ENCODE measurements at places on chromosomes 12 and 14.

DNA sequence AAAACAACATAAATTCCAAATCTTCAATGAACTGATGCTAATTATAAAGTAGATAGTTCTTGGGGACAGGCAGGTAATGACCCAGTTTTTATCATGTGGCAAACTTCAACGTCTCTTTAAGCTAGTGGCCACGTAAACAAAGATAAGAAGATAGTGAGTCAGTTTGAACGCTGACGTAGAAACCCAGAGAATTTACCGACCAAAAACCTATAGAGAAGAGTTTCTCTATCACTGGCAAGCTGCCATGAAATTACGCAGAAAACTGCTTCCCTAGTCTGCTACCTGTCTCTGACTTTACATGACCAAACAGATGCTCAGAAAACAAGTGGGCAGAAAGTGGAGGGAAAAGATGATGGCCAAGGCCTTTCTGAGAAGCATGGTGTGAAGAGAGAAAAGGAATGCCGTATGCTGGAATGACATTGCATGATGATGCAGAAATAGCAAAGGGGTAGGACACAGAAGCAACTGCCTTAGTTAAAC is 136.3 kb downstream of the ITPR2 start:
- no peak for DNase-seq

DNA sequence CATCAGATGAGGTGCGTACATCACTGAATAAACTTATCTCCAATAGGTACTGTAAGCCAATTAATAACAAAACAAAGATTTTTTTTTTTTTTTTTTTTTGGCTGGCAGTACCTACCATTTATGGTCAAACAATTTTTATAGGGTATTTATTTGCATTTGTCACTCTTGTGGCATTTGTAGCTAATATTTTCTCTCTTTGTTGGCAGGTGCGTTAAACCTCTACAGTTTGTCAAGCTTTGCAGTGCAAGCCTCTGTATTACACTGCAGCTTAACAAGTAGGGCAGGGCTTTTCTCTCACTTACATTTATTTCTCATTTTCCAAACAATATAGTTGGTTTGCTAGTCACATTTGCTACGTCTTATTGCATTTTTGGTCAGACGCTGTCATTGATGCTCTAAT is 12.3 kb downstream of the PRPF39 start:
- DNase-seq = no peak

GRCh38 chr12:58086930-58087329 is 145.6 kb downstream of the ATP23 start:
- DNase-seq = no peak

DNA sequence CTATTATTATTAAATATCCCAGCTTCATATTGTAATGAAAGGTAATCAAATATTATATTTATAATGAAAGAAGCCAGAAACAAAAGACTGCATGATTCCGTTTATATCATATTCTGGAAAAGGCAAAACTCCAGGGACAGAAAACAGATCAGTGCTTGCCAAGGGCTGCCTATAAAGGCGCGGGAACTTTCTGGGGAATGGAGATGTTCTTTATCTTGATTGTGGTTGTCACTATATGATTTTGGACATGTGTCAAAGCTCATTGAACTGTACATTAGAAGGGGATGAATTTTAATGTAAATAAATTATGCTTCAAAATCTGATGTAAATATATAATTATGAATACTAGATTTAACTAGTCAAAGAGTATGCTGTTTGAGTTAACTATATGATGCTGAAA is 115.4 kb upstream of the KRAS start:
- no peak for DNase-seq

DNA sequence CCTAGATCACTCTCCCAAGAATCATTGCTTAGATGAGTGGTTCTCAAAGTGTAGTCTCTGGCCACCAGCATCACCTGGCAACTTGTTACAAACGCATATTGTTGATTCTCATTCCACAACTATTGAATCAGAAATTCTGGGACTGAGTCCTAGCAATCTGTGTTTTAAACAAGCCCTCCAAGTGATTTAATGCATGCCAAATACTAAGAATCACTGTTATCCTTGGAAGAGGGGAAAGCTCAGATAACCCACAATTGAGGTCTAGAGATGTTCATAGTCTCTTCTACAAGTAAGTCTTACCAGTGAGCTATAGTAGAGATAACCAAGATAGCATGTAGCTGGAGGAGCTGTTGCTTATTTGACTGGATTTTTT is 666.6 kb downstream of the DIO2 start:
- no peak for DNase-seq

DNA sequence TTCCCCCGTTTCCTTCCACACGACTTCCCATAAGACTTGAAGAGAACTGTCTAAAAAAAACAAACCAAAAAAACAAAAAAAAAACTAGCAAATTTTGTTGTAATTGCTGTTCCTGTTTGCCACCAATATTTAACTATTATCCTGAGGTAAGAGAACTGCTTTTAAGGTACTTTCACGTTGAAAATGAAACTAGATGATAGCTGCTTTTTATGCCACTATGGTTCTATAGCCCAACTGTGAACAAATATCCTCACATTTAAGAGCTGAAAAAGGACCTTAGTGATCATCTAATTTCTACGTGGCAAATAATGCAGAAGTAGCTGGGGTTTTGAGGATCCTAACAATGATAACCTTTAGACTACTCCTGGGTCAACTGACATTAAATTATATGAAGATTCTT is 98.6 kb downstream of the TAOK3 start:
- no peak for DNase-seq

DNA sequence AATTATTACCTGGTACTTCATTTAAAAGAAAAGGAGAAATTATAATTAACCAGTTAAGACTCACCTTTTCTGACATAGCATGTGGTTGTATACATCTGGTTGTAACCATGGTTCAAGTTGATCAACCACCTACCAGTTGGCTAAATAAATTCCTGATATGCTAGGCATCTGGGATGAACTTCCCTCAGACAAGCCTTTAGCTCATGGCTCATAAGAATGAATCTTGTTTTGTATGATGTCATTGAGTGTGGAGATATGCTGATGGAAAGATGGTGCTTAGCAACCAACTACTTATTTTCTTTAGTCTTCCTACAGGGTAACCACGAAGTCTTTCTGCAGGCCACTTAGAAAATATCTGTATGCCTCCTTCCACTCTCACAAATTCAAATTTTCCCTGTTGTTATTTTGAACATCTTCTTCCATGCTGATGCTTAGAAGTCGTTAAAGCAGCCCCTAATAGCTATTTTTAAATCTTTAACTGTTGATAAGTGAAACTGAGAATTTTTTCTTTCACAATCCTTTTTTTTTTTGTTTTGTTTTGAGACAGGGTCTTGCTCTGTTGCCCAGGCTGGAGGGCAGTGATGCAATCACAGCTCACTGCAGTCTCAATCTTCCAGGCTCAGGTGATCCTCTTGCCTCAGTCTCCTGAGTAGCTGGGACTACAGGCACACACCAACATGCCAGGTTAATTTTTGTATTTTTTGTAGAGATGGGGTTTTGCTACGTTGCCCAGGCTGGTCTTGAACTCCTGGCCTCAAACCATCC is 51.9 kb upstream of the PTHLH start:
- no peak for DNase-seq

GRCh38 chr12:131348646-131349045 is 362.2 kb upstream of the SFSWAP start:
- DNase-seq = no peak

DNA sequence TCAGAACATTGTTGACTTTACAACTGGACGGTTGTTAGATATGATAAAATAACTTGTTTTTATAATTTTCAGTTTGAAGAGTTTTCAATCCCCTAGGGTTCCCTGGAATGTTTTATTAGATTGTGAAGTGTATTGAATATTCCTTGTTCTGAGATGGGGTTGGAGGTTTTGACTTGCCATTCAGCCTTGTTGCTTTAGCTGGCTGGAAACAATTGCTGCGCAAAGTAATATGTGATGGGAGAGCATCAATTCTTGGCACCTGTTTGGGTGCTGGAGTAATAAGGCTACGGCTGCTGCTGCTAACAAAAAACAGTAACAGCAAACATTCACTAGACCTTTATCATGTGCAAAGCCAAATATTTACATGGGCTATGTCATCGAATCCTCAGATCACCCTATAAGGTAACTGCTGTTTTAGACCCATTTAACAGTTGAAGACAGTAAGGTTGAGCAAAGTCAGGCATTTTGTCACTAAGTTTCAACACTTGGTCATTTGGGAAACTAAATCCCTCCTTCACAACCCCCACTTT is 241.0 kb upstream of the TBX3 start:
- DNase-seq = no peak

DNA sequence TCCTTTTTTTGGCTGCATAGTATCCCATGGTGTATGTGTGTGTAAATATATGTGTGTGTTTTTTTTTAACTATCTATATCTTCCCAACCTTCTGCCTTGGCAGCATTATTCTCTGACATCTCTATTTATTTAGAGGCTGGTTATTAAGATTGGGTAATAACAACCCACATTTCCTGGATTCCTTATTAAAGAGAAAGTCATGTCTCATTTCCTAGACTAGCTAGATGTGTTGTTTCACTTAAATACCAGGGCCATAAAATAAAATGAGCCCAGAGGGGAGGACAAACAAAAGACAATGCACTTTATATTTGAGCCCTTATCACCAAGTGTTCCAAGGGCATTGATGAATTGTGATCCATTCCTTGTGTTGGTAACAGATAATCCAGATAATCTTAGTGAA is 169.1 kb downstream of the SLC5A8 start:
- DNase-seq = no peak

DNA sequence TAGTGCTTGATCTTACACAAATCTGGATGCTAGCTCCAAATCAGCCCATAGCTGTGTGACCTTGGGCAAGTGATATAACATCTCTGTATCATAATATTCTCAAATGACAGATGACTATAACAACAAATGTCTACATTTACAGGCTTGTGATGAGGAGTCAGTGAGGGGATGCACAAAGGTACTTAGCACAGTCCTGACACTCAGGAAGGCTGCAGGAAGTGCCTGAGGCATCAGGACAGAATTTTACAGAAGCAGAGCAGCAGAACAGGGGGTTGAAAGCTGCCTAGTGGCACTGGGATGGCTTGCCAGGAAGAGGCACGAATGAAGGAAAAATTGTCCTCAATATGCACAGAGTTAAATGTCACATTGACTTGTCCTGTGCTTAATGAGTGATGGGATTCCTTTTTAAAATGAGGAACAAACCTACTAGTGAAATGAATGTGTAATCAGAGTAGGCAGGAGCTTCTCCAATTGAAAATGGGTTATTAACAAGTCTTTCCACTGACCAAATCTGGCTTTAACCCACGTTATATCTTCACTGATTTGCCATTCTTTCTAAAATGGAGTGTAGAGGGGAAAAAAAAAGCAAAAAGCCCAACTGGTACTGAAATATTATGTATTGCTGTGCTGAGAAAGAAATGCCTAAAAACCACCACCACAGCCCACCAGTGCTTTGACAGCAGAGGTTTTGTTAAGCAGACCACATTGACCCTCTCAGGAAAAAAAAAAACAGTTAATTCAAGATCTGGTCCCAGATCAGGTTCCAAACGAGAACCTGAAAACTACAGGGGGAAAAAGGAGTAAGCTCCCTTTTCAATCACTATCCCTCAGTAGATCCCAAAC is 11.6 kb downstream of the BTG1 start:
- no peak for DNase-seq

- DNase-seq = no peak
Observed at GRCh38 chr12:724194-724855, 28.1 kb upstream of the WNK1 start.

- DNase-seq = no peak
Observed at GRCh38 chr14:52339262-52339661, 25.1 kb downstream of the PTGER2 start.

DNA sequence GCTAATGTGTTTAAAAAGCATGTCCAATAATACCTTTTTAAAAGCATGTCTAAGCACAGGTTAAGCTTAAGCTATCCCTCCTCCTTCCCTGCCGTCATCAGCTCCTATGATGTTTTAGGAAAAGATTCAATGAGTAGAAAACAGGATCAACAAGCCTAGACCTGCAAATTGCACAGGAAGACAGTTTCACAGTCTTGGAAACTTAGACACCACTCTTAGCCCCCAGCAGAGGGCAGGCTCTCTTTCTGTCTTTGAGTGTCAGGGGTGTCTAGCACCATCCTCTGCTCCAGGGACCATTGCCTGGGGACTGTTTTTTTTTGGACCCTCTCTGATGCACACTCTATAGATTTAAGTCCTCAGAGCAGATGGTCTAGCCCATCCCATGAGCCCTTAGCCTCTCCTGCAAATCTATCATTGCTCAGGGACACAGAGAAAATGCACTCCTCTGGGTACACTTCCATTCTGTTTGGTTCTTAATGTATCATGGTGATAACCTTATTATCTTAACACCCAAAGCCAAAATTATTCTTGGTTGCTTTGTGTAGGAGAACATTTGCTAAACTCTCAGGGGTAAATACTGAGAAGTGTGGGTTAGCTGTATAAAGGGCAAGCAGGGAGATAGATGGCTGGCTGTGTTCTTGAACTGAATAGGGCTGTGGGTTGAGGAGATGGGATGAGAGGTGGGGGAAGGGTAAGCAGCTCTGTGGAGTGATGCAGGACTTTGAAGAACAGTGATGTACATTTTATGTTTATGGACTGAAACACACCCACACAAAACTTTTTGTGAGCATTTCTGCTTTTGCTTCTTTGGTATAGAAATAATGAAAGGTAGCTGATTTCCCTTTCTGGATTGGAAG is 259.9 kb upstream of the DDHD1 start:
- DNase-seq = no peak

DNA sequence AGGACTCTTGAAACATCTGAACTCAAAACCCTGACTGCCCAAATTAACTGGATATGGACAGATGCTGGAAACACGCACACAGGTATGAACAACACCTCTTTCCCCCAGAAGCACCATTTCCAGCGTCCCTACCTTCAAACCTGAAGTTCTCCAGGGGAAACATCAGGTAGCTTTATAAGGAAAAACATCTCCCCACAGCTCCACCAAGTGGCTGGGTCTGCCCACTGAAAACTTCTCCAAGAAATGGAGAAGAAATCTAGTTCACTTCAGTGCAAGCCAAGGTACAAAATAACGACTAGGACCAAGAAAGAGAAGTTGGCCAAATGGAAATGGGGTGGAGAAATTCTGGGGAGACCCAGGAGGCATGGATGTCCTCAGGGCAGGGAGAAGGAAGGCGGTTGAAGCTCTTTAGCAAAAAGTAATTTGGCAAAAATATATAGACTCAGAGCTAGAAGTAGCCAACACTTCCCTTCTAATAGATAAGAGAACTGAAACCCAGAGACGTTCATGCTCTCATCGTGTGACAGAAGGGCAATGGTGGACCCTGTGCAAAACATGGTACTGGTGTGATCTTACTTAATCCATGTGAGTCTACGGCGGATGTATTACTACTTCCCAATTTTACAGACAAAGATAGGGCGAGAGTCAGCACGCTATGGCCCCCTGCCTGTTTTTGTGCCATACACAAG is 10.5 kb upstream of the NUAK1 start:
- DNase-seq = no peak

- DNase-seq = no peak
Observed at GRCh38 chr12:74328623-74329022, 209.0 kb upstream of the ATXN7L3B start.

Measured in NCI-H510A treated with DMSO at 0.1 percent for 48 hours (cell line).